Activated CD8-positive, alpha-beta T cell treated with anti-CD3 and anti-CD28 coated beads, Interleukin-2, amount 10 ng/mL, durations not matched to agents 7 days and 5 days (primary cell): ENCODE measurements at places on chromosomes 2 and 18.

- no peak overlapping the region for H3K4me3 ChIP-seq
- H3K4me1 ChIP-seq, result no peaks in the 10 kb centered on the region
- H3K27ac ChIP-seq, result no peak overlapping the region
- DNase-seq, result no peak
Observed at GRCh38 chr2:172380436-172381274, 46.7 kb upstream of the ITGA6 start.

DNA sequence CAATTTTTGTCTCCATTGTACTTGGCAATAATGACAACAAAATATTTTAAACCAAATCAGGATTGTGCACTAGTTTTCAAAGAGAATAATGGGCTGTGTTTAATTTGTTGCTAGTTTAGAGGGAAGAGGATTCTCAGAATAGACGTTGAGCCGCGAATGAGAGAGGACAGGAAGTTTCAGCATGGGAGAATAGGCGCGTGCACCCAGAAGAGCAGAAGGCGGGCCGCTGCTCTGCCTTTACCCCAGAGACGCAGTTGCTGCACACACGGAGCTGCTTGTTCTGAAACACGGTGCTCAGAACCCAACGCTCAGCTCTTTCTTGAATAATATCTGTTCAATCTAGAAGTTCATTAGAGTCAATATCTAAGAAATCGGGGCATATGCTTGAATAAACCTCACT lies 223.4 kb downstream of the MYT1L start:
- no peaks in the 10 kb centered on the region for H3K27me3 ChIP-seq
- H3K36me3 ChIP-seq, result no peaks in the 10 kb centered on the region
- no peak for DNase-seq
- no peak overlapping the region for H3K27ac ChIP-seq

DNA sequence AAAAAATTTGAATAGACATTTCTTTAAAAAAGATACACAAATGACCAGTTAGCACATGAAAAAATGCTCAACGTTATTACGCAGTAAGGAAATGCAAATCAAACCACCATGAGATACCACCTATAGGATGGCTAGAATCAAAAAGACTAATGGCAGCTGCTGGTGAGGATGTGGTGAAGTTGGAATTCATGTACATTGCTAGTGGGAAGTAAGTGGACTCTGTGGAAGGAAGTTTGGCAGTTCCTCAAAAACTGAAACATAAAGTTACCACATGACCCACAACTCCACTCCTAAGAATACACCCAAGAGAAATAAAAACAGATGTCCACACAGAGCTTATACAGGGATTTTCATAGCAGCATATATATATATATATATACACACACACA lies 51.2 kb downstream of the MBP start:
- H3K4me1 ChIP-seq, result peaks cover 86% of the 10 kb centered on the region
- no peak for DNase-seq
- H3K36me3 ChIP-seq, result peaks cover 63% of the 10 kb centered on the region
- no peak overlapping the region for H3K4me3 ChIP-seq

- H3K27me3 ChIP-seq, result peaks cover 11% of the 10 kb centered on the region
- H3K4me3 ChIP-seq, result no peak overlapping the region
- peaks cover 20% of the 10 kb centered on the region for H3K4me1 ChIP-seq
- no peak for DNase-seq
- no peaks in the 10 kb centered on the region for H3K36me3 ChIP-seq
Observed at GRCh38 chr18:13178976-13179375, 39.6 kb upstream of the LDLRAD4 start.

GRCh38 chr2:41123341-41123740 lies 671.5 kb upstream of the SLC8A1 start:
- H3K4me3 ChIP-seq, result no peak overlapping the region
- no peak overlapping the region for H3K27ac ChIP-seq

- H3K27me3 ChIP-seq, result peaks cover 3% of the 10 kb centered on the region
- H3K4me1 ChIP-seq, result no peaks in the 10 kb centered on the region
- no peak for DNase-seq
Observed at GRCh38 chr2:144686518-144687215, 166.7 kb upstream of the ZEB2 start.

GRCh38 chr2:100256849-100257248 lies 65.5 kb downstream of the LONRF2 start:
- no peaks in the 10 kb centered on the region for H3K4me1 ChIP-seq
- H3K4me3 ChIP-seq, result no peak overlapping the region
- no peak for DNase-seq
- no peaks in the 10 kb centered on the region for H3K27me3 ChIP-seq
- H3K27ac ChIP-seq, result no peak overlapping the region
- no peaks in the 10 kb centered on the region for H3K36me3 ChIP-seq

- H3K27ac ChIP-seq, result no peak overlapping the region
- H3K27me3 ChIP-seq, result peaks cover 4% of the 10 kb centered on the region
- H3K4me1 ChIP-seq, result peaks cover 22% of the 10 kb centered on the region
Observed at GRCh38 chr2:109148991-109149645, 20.1 kb downstream of the SH3RF3 start.

DNA sequence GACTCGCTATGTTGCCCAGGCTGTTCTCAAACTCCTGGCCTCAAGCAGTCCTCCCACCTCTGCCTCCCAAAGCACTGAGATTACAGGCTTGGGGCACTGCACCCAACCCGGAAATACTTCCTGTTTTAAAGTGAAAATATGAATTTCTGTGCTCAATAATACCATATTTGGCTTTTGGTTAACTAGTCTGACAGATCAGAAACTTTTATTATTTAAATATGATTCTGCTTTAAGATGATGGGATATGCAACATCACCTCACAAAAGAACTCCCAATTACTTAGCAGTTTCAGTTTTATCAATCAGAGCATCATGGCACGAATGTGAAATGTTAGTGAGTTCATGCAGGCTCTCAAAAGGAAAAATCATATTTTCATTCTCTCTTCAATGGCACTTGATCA lies 120.6 kb downstream of the PTRHD1 start:
- peaks cover 6% of the 10 kb centered on the region for H3K36me3 ChIP-seq
- DNase-seq, result no peak

DNA sequence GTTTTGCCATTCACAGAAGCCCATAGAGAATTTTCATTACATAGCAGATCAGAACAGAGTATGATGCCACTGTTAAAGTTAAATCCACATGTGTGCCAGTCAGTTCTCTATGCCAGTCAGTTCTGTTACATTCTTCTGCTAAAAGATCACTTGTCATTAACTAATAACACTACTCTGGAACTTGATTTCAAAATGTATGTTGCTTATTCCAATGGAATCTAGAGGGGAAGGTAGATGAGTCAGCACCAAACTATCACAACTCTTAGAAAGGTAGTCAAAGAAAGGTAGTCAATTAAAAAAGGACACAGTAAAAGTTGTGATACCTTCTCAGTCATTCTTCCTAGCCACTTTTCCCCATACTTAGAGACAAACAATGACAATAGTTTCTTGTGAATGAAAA lies 1214.4 kb downstream of the LRP1B start:
- H3K27ac ChIP-seq, result no peak overlapping the region
- no peak overlapping the region for H3K4me3 ChIP-seq
- no peaks in the 10 kb centered on the region for H3K4me1 ChIP-seq

DNA sequence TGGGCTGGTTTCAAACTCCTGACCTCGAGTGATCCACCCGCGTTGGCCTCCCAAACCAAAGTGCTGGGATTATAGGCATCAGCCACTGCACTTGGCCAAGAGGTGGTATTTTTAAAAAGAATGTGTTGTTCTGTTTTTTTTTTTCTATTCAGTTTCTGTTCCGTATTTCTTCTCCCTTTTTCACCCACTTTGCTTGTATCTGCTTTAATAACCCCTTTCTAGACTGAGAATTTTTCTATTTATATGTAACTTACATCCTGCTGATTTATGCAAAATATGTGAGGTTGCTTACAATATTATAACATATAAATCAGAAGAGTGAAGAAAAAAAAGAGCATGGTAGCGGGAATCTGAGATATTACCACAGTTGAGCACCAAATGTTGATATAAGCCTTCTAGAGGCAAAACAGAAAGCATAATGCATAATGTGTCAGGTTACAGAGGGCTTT lies 17.2 kb upstream of the LYPD6B start:
- peaks cover under 1% of the 10 kb centered on the region for H3K27me3 ChIP-seq
- H3K36me3 ChIP-seq, result no peaks in the 10 kb centered on the region
- no peak overlapping the region for H3K27ac ChIP-seq
- H3K4me3 ChIP-seq, result no peak overlapping the region
- no peak for DNase-seq
- no peaks in the 10 kb centered on the region for H3K4me1 ChIP-seq

DNA sequence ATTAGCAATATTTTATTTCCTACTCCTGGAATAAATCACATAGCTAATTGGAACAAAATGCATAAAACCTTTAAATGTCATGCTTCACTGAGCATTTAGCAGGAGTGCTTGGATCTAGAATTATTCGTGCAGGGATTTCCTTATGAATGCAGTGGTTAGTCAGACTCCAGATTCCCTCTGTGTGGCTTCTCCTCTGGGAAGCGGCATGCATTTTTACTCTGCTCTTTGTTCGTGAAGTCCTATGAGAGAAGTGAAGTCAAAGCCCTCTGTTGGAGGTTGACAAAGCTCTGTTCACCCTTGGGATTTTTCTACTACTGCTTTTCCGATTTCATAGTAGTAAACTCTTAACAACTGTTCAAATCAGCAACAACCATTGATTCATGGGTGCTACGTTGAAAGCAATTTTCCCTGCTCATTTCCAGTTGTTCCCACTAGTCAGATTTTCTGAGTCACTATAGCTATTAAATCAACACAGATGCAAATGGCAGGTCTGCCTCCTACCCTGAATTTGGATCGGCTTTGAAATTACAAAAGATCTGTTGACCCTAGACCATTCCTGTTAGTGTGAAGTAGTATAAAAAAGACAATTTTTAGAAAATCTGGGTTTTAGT lies 461.7 kb downstream of the STK39 start:
- DNase-seq, result no peak
- no peaks in the 10 kb centered on the region for H3K4me1 ChIP-seq
- no peaks in the 10 kb centered on the region for H3K27me3 ChIP-seq
- no peak overlapping the region for H3K4me3 ChIP-seq

- H3K27ac ChIP-seq, result no peak overlapping the region
- no peaks in the 10 kb centered on the region for H3K36me3 ChIP-seq
- DNase-seq, result no peak
- H3K4me3 ChIP-seq, result no peak overlapping the region
- no peaks in the 10 kb centered on the region for H3K4me1 ChIP-seq
Observed at GRCh38 chr2:141438536-141438935, 692.3 kb downstream of the LRP1B start.

DNA sequence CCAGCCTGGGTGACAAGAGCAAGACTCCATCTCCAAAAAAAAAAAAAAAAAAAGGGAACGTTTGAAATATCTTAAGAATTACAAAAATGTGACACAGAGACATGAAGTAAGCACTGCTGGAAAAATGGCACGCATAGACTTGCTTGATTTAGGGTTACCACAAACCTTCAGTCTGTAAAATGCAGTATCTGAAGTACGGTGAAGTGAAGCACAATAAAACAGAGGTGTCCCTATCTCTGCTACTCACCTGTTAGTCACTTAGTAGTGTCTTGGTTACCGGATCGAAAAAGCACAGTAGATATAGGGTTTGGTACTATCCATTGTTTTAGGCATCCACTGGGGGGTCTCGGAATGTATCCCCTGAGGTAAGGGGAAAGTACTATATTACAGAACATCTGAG lies 11.6 kb upstream of the GREB1L start:
- DNase-seq, result no peak
- peaks cover under 1% of the 10 kb centered on the region for H3K27me3 ChIP-seq
- no peak overlapping the region for H3K27ac ChIP-seq
- no peaks in the 10 kb centered on the region for H3K4me1 ChIP-seq
- H3K36me3 ChIP-seq, result no peaks in the 10 kb centered on the region

DNA sequence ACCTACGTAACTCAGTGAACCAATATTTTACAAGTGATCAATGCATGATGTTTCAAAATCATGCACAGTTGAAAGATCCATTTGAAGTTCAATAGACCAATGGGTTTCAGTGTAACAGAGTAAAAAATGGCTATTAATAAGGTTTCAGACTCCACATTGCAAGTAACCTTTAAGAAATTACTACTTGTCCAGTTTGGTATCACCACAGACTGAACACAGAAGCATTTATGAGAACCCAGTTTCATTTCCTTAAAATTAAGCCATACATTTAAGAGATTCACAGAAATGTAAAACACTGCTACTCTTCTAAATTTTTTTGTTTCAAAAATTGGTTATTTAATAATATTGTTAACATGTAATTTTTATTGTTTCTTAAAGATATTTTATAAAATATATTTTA lies 98.9 kb upstream of the CHRNA1 start:
- H3K27ac ChIP-seq, result no peak overlapping the region
- no peak for DNase-seq
- no peak overlapping the region for H3K4me3 ChIP-seq
- H3K27me3 ChIP-seq, result peaks cover 8% of the 10 kb centered on the region

DNA sequence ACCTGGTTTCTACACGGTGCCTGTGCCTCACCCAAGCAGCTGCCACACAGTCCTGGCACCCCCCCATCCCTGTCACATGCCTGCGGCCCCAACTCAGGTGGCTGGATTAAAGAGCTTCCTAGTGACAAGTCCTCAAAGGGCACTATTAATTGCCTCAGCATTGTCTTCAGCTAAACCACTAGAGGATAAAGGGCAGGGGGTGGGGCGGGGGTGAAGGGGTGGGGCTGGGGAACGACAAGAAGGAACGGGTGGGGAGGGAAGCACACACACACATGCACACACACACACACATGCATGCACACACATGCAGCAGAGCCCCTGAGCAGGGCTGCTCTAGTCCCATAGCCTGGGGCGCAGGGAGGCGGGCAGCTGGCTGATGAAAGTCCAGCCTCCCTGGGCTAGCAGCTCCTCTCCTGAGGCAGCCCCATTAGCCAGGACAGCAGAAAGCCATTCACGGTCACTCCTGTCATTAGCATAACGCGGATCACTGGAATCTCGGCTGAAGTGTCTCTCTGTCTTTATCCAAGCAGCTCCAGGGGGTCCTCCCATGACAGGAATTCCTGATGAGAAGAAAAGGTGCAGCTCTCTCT lies 7.4 kb upstream of the TEX261 start:
- no peak for DNase-seq
- H3K4me1 ChIP-seq, result peaks cover 36% of the 10 kb centered on the region
- H3K4me3 ChIP-seq, result no peak overlapping the region
- H3K27me3 ChIP-seq, result no peaks in the 10 kb centered on the region

GRCh38 chr18:39935598-39935997 lies 2019.4 kb upstream of the PIK3C3 start:
- no peaks in the 10 kb centered on the region for H3K4me1 ChIP-seq
- H3K27me3 ChIP-seq, result no peaks in the 10 kb centered on the region
- H3K4me3 ChIP-seq, result no peak overlapping the region
- no peak for DNase-seq
- H3K36me3 ChIP-seq, result no peaks in the 10 kb centered on the region
- H3K27ac ChIP-seq, result no peak overlapping the region

- H3K36me3 ChIP-seq, result no peaks in the 10 kb centered on the region
- peaks cover 10% of the 10 kb centered on the region for H3K4me1 ChIP-seq
- H3K27ac ChIP-seq, result no peak overlapping the region
- no peak overlapping the region for H3K4me3 ChIP-seq
- no peaks in the 10 kb centered on the region for H3K27me3 ChIP-seq
Observed at GRCh38 chr18:54127759-54128378, 96.6 kb downstream of the MBD2 start.

- H3K36me3 ChIP-seq, result peaks cover 34% of the 10 kb centered on the region
- H3K27me3 ChIP-seq, result no peaks in the 10 kb centered on the region
- H3K4me3 ChIP-seq, result no peak overlapping the region
- no peak overlapping the region for H3K27ac ChIP-seq
Observed at GRCh38 chr2:207122651-207123334, 43.0 kb downstream of the KLF7 start.
